ENCODE measurements at places on chromosomes 7 and 10.
A peak's percentile ranks its signal among the peaks of the same experiment; 100 is the strongest.

DNA sequence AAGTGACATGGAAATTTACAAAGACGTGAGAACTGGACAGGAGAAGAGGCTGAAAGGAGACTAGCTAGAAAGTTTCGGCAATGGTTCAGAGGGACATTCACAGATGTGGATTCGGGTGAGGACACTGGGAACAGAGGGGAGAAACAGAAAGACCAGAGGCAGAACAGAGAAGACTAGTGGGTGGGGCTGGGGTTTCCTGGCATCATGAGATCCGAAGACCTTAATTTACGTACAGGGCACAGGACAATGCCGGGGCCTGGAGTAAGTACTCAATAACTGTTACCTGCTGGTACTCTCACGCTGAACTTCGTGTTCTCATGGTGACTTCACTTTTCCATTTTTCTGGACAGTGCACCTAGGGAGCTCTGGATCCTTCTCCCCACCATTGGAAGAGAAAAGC is 53.5 kb downstream of the VOPP1 start:
- no peak for DNase-seq

DNA sequence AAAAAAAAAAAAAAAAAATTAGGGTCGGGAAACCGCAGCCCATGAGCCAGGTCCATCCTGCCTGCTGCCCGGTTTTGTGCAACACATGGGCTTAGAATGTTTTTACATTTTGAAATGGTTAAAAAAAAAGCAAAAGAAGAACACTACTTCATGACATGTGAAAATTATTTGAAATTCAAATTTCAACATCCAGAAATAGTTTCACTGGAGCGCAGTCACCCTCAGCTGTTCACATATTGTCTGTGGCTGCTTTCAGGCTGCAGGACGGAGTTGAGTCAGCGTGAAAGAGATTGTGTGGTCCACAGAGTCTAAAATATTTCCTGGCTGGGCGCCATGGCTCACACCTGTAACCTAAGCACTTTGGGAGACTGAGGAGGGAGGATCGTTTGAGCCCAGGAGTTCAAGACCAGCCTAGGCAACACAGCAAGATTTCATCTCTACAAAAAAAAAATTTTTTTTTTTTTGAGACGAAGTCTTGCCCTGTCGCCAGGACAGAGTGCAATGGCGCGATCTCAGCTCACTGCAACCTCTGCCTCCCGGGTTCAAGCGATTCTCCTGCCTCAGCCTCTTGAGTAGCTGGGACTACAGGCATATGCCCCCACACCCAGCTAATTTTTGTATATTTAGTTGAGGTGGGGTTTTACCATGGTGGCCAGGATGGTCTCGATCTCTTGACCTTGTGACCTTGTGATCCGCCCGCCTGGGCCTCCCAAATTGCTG is 63.9 kb upstream of the ECHDC3 start:
- DNase-seq = peak; percentile 96

- DNase-seq = no peak
Measured at GRCh38 chr10:130775311-130775710, 536.2 kb downstream of the TCERG1L start.

DNA sequence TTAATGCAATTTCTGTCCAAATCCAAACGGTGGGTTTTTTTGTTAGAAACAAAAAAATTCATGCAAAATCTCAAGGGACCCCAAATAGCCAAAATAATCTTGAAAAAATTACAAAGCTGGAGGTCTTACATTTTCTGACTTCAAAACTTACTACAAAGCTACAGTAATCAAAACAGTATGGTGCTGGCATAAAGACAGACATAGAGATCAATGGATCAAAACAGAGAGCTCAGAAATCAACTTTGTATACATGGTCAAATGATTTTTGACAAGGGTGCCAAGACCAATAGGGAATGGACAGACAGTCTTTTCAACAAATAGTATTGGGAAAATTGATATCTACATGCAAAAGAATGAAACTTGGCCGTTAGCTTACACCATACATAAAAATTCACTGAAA is 21.7 kb upstream of the CYP3A4 start:
- DNase-seq = no peak

- no peak for DNase-seq
Measured at GRCh38 chr10:5592070-5592469, 67.3 kb downstream of the CALML3 start.

GRCh38 chr10:95469676-95470075 is 91.5 kb downstream of the SORBS1 start:
- DNase-seq = no peak

DNA sequence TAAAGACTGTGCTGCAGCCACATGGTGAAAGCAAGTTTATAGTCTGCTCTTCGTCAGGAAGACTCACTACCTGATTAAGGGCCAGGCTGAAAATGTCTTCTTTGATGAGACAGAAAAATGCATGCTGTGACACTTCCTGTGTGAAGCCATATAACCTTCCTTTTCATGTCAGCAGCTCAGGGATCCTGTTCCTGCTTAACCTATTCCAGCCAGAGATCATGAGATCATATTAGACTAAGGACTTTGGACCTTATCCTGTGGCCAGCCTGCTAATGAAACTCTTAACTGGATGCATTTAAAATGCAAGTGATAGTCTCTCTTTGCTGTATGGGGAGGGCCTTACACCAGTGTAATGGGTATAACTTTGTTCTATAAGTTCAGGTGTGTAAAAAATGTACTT is 165.2 kb downstream of the PTEN start:
- DNase-seq = peak; percentile 42

DNA sequence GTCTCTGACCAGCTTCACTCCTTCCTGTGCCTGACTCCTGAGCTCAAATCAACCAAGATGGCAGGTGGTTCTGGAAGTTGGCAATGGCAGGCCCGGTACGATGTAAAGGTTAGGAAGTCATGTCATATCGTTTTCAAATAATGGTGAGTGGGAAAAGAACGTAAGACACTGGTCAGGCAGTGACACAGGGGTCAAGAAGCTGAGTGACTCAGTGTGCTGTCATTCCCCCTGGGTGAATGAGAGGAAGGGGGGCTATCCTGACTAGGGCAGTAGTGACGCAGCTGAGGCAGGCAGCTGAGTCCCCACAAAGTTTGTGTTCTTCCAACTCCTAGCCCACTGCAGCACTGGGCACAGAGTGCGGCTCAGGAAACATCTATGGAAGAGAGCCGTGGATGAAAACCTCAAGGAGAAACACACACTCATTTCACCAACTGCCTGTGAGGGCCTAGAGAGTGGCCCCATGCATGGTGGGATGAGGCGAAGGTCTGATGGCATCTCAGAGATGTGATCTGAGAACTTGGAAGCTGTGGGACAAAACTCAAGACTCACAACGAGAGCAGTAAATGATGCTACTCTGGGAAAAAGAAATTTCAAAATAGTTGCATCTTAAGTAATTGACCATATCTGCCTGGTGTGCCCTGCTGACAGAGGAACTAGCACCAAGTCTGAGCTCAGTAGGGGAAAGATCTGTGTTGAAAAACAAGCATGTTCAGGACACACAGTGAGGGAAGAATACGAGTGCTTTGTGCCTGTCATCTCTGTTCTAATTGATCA is 23.2 kb downstream of the CREB3L2 start:
- no peak for DNase-seq

DNA sequence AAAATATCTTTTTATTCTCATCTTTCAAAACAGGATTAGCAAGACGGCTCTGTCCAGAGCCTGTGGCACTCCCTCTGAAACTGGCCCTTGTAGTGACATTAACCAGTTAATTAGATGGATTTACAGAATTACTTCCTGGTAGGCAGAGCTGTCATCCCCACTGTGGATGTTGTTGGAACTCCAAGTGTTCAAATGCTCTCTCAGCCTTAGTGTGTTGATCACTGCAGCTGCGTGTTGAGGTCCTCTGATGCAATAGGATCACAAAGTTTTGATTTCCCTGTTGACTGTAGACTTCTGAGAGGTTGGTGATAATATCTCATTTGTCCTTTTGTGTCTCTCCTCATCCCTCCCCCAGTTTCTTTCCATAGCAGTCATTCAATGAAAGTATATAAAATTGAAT is 117.3 kb upstream of the CDK6 start:
- DNase-seq = no peak

GRCh38 chr10:16182688-16183087 is 254.1 kb upstream of the PTER start:
- no peak for DNase-seq

- no peak for DNase-seq
Measured at GRCh38 chr10:13973742-13974141, 357.0 kb downstream of the FRMD4A start.

DNA sequence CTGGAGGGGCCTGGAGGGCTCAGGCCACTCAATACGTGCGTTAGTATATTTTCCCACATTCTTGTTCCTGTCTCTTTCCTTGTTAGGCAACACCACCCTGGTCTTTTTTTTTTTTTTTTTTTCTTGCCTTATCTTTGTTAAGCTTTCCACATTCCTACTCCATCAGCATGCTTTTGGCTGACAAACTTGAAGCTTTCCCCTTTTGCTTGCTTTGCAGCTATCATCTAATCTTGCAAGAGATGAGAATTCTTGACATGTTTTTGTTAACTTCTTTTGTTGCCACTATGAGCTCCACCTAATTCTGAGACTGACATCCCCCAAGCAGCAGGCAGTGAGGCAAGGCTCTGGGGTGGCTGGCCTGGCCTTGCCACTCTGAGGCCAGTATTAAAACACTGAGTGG is 52.5 kb upstream of the NRP1 start:
- DNase-seq = no peak

- no peak for DNase-seq
Measured at GRCh38 chr7:32218154-32218467, 147.9 kb upstream of the PDE1C start.

GRCh38 chr10:6350609-6351008 is 147.9 kb downstream of the PFKFB3 start:
- DNase-seq = peak; percentile 33

GRCh38 chr10:7225133-7225532 is 185.7 kb downstream of the SFMBT2 start:
- no peak for DNase-seq

DNA sequence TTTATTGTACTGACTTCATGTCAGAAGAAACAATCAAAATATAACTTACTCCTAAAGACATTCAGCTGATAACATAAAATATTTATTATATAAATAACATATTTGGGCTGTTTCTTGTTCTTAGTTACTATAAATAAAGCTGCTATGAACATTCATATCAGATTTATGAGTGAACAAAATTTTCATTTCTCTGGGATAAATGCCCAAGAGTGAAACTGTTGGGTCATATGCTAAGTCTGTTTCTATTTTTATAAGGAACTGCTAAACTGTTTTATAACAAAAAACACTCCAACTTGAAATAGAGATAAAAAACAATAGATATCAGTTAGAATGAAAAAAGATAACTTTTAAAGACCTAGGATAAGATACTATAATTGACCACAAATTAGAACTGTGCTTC is 26.5 kb upstream of the CC2D2B start:
- DNase-seq = no peak

GRCh38 chr7:41869091-41869490 is 166.2 kb upstream of the INHBA start:
- DNase-seq = no peak

GRCh38 chr7:121196286-121196685 is 132.5 kb upstream of the WNT16 start:
- no peak for DNase-seq

DNA sequence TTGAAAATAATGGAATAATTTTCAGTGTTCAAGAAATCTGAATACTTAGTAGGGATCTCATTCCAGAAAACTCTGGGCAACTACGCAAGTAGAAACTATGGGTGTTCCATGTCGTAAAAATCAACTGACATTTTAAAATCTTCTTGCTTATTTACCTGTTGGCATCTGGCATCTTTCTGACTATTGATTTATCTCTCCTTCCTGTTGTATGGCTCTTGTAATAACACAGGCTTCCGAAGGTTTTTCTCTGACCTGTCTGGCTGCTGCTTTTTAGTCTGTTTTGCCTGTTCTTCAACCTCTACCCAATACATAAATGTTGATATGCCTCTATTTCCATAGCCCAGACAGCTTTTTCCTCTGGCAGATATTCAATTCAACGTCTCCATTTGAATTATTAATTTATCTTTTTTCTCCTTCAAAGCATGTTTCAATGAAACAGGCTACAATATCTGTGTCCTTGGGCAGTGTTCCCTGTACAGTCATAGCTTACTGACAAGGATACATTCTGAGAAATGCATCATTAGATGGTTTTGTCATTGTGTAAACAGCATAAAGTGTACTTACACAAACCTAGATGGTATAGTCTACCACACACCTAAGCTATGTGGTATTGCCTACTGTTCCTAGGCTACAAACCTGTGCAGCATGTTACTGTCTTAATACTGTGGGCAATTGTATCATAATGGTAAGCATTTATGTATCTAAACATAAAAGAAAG is 105.9 kb upstream of the ETV1 start:
- DNase-seq = no peak

GRCh38 chr7:13032576-13032975 is 345.1 kb downstream of the ARL4A start:
- DNase-seq = no peak

GRCh38 chr7:150914196-150914595 is 61.9 kb downstream of the AOC1 start:
- no peak for DNase-seq

DNA sequence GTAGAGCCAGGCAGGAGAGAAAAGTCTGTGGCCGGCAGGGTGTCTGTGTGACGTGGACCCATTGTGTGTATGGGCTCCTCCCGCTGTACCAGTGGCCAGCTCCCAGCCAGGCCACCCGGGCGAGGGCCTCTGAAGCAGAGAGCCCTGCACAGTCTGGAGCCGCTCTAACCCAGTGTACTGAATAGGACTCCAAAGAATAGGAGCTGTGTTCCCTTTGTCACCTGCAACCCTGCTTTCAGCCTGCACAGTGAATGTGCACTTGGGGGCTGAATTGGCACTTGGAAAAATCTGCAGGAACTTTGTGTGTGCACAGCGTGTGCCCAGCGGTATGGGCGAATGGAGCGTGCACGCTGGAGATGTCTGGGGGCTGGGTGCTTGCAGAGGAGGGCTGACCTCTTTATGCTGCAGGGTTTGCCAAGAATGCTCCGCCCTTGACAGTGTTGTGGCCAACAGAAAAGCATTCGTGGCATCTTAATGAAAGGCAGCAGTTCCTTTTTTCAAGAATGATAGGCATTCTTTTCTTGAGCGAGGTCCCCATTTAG is 216.2 kb downstream of the AUTS2 start:
- no peak for DNase-seq

DNA sequence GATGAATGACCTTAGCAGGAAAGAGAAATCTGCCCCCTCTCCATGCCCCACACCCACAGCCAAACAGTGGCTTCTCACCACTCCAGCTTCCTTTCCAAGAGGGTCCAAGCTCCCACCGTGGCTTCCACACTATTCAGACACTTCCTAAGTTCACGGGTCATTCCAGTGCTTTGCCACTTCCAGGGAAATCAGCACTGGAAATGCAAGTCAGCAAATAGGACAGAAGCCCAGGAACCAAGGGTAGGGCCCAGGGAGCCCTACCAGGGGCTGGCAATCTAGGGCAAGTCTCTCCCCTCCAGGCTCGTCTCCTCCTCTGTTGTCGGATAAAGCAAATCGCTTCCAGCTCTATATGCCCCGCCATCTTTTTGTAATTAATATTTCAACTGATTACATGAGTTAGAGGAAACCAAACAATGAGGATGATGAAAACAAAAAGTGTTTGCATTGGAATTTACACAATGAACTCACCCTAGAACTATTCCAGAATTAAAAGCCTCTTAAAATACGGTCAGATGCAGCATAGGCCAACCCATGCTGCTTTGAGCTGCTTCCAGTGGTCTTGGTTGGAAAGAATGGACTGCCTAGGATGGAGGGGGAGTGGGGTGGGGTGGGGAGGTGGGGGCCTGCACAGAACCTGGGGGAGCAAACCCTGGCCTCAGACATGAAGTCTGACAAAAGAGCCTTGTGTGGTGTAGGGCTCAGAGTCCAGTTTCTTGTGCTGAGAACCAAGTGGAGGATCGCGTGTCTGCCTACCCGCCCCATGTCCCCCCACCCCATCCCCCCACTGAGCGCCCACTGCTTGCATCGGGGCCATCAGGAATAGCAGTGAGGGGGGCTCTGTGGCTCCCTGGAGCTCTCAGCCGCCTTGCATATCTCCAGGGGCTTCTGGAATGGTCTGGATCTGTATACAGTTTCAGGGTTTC is 74.6 kb upstream of the CPXM2 start:
- DNase-seq = no peak
